Testis (tissue), 5 donors: ENCODE measurements at places on chromosomes 16 and 17.
A peak's percentile ranks its signal among the peaks of the same experiment; 100 is the strongest.

GRCh38 chr16:13083681-13084080 is 182.3 kb downstream of the SHISA9 start:
- peak; percentile 31 for DNase-seq

- no peak for DNase-seq
Observed at GRCh38 chr16:50326835-50327465, 41.8 kb downstream of the BRD7 start.

DNA sequence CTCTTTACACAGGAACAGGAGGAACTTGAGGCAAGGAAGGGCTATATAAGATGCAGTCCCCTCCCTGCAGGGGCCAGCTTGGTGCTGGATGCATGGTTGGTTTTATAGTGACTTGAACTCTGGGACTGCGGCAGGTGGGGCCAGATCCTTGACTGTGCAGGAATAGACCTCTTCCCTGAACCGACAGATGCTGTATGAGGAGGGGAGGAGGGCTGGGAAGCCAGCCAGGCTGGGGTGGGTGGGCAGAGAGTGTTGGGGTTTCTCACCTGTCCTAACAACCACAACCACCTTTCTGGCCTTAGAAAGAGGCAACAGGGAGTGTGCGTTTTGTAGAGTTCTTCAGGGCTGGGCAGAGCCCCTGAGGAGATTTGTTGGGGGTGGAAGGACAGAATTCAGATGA is 798.1 kb downstream of the KCNJ18 start:
- no peak for DNase-seq

- no peak for DNase-seq
Observed at GRCh38 chr16:22670044-22670536, 143.9 kb upstream of the HS3ST2 start.

- no peak for DNase-seq
Observed at GRCh38 chr17:5962371-5962770, 107.8 kb upstream of the WSCD1 start.

- peak; percentile 41 for DNase-seq
Observed at GRCh38 chr17:59839651-59840328, 53.0 kb downstream of the TUBD1 start.

- DNase-seq: peak; percentile 33
Observed at GRCh38 chr16:50695017-50696000, 1.9 kb downstream of the NOD2 start.
